ENCODE measurements at places on chromosomes 12 and 14.

DNA sequence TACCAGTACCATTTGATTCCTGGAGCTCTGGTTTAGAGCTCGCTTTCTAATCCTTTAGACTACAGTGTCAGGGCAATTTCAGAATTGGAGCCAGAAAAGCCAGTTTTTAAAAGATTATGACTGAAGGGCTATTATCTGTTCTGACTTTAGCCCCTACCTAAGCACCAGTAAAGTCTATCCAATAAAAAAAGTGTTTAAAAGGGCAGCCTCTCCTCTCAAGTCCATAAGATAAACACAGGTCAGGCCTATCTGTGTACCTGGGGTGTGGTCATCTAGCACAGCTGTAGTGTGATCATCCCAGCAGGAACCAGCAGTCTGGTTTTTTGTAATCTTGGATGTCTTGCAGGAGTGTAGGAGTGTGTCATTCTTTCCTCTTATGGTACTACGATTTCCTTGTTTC is 6.6 kb downstream of the APPL2 start:
- DNase-seq = no peak

GRCh38 chr12:24522736-24523135 is 426.2 kb downstream of the BCAT1 start:
- no peak for DNase-seq

- no peak for DNase-seq
These were observed 92.7 kb downstream of the PAH start for GRCh38 chr12:102824218-102824835.

- no peak for DNase-seq
These were observed 323.7 kb downstream of the PAWR start for GRCh38 chr12:79367032-79367589.

DNA sequence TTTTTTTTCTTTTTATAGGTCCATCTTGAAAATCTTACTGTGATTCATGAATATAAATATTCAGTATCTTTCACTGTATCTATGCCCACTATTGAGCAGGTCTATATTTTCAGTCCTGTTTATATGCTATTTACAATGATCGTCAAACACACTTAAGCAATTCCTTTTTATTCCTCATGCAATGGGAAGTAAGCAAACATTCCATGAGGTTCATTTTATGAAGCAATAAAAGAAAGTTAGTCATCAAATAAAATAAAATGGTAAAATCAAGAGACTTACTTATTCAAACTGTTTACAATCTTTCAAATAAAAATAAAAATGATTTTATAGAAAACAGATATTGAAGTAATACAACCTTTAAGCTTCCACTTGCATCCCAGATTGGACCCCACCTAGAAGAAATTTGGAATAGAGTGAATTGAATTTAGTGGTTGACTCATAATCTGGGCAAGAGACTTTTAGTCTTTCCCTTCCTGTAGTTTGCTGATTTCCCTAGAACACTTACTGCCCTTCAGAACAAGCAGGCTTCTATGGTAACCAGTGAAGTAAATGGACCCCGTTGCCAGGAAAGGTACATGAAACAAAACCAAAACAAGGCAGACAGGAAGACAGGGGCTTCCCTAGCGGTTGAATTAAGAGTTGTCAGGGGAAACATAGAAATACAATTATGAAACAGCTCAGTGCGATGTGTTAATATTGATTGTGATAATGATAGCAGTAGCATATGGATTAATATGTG is 241.0 kb upstream of the ATP2B1 start:
- DNase-seq = peak; percentile 38

GRCh38 chr12:40561395-40561966 is 130.8 kb upstream of the CNTN1 start:
- DNase-seq = no peak

GRCh38 chr12:99004799-99005466 is 359.8 kb downstream of the APAF1 start:
- no peak for DNase-seq

- no peak for DNase-seq
These were observed 97.8 kb downstream of the PRKCH start for GRCh38 chr14:61419201-61419600.

DNA sequence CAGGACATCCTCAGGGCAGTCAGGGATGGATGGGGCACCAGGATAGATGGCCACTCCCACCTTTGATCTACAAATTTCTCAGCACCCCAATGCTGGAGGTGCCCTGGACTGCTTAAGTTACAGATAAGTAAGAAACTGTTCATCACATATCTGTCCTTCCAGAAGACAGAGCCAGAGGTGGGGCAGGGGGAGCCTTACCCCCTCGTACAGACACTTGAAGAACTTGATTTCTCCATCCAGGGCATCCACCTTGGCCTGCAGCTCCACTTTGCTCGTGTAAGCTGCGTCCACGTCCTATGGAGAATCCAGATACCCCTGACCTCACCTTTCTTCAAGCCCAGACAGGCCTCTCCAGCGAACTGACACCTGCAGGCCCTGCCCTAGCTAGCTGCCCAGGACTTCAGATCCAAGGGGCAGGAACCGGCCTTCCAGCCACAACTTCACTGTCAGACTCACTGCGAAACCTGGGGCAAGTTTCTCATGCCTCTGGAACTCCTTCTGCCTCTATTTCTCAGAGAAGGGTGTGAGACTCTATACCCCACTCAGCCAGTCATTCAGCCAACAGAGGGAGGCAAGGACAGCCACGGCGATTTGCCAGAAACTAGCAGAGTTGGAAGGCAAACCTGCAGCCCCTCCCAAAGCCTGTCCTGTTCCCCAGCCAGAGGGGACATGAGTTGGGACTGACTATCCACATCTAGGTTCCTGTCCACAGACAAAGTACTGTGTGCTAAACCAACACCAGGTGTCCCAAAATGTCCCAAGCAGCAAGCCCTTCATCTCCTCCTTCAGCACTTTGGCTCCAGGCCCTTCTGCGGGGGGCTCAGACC is 3.8 kb downstream of the KRT73 start:
- no peak for DNase-seq

- no peak for DNase-seq
These were observed 140.9 kb downstream of the GALC start for GRCh38 chr14:87852107-87852506.

DNA sequence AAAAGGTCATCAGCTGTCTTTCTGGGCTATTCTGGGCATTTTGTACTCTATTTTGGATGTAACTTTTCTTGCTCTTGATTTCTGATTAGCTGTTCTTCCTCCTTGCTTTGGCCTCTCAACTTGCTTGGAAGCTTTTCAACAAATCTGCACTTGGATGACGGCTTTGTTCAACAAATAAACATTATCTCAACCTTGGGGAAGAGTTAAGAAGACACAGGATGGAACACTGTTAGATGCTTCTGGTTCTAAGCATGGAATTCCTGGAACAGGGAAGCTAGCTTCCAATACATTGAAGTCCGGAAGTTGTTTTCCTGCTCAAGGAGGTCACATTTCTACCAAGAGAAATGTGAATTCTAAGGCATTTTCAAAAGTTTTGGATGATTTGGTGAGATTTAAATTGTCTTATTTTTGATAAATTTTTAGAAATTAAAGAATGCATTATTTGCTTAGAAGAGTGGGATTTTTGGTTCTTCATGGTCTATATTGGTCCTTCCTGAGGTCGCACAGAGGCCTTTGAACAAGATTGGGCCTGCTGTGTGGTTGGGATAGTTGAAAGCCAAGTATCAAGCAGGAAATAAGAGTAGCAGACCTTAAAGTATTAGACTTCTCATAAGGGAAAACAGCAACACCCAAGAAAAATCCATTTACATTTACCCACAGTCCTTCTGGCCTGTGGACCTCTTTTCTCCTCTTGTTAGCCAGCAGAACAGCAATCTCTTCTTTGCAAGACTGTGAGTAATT is 59.2 kb downstream of the PPFIBP1 start:
- DNase-seq = no peak

DNA sequence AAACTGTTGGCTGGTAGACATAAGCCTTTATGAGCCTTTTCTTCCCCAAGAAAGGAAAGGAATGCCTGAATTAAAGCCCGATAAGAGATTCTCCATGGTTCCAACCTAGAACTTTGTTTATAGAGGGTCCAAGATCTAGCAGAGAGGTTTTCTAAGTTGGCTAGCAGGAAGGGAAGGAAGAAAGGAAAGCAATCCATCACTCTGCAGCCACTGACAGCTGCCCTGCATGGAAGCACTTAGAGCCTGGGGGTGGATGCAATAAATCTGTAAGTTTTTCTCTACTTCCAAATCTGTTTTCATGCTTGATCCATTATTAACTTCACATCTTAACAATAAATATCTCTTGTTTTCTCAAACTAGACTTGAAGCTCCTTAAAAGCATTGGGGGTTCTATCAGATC is 224.4 kb downstream of the KSR2 start:
- DNase-seq = no peak

GRCh38 chr12:68861890-68862289 is 53.9 kb downstream of the MDM2 start:
- no peak for DNase-seq

GRCh38 chr12:58419196-58419760 is 477.9 kb downstream of the ATP23 start:
- no peak for DNase-seq

- no peak for DNase-seq
These were observed 110.9 kb downstream of the KSR2 start for GRCh38 chr12:117857632-117858612.

DNA sequence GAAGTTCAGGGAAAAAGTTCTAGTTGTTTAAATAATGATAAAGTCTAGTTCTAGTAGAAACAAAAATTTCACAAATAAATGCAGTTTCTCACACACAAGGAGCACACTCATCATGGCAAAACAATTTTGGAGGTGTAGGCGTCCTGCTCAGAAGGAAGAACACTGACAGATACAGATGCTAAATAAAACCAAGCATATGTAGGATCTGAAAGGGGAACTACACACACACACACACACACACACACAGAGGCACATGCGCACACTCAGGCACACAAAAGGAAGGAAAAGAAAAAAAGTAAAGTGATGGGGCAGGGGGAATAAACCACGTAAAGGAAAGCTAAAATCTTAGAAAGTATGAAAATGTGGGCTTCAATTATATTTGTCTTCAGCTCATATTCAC is 117.7 kb downstream of the SOX5 start:
- DNase-seq = no peak

Measured in thymus (tissue), 14 donors.